GM12865 (cell line): ENCODE measurements at places on chromosomes 5 and 9.

GRCh38 chr9:79353856-79354520 lies 217.8 kb upstream of the TLE4 start:
- DNase-seq = no peak

DNA sequence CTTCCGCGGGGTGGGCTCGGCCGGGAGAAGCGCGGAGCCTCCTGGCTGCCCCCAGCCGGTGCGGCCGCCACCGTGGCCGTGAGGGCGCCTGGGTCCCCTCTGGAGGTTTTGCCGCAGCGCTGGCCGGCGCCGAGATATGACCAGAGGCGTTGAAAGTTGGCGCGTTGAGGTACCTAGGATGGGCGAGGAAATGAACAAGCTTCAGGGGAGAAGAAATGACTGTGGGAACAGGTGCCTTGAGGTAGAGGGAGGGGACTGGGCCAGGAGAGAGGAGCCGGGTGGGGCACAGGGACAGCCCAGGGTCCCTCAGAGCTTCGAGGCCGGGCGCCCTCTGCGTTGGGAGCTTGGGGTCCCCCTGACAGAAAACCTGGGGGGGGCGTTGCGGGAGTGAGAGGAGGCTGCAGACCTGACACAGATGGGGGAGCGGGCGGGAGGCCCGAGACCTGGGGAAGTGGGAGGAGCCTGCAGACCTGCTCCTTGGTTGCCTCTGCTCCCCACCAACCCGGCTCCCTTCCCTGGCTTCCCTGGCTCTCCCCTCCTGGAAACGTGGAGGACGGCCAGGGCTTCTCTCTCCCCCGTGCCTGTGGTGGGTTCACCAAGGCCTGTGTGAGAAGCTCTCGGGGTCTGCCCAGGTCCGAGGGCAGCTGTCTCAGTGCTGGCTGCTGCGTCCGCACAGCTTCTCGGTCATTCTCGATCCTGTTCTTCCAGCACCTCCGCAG lies 14.2 kb downstream of the RABL6 start:
- DNase-seq = no peak

DNA sequence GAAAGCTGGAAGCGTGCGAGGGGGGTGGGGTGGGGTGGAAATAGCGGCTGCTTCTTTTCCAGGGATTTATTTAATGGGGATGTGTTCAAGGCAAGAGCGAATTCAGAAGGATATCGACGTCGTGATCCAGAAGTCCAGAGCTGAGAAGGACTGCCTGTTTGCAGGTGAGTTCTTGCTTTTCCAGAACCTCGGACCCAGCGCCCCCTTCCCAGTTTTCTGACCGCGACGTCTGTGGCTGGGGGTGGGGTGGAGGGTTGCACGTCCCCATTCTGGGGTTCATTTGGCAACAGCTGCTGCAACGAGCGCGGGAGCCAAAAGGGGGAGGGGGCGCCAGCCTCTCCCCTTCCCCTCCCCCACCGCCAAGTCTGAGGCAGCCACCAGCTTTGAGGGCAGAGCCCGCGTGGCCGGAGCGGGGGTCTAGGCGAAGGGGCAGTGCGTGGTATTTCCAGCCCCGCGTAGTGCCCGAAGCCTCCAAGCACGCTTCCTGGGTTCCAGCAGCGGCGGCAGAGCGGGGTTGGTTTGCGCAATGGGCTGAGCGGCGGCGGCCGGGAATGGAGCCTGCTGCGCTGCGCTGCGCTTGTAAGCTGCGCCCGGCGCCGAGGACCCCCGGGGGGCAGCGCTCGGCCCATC lies 701 bp downstream of the PARP8 start:
- DNase-seq = peak; percentile 61

GRCh38 chr5:53543401-53543800 lies 17.0 kb upstream of the NDUFS4 start:
- no peak for DNase-seq
